AML-193 (cell line): ENCODE measurements at places on chromosomes 4 and X.

DNA sequence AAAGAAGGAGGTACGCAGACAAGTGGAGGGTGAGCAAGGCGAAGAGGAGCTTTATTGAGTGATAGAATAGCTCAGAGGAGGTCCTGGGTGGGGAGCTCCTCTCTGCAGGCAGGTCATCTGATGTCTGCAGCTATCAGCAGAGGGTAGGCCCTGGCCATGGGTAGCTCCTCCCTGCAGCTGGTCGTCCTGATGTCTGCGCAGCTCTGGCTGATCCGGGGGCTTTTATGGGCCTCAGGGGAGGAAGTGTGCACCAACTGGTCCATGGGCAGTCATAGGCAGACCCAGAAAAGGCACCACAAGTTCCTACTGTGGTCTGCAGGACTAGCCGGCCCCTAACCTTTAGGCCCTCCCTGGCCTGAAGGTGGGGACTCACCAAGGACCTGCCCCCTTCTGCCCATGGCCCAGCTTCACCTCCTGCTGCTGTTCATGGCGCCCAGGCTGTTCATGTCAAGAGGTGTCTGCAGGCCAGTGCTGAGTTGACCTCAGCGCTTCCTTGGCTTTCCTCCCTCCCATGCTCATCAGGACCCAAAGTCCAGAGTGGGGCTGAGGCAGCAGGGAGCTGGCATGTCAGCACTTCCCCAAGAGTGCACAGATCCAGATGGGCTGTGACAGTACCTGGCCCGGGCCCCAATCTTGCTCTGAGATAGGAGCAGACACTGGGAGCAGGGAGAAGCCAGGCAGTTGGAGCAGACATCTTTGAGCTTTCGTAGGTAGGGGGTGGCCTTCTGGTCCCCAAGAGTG, 46.1 kb downstream of the ARAP2 start:
- DNase-seq: no peak

GRCh38 chrX:41779030-41779564, 55.1 kb downstream of the GPR82 start:
- no peak for DNase-seq

- peak; percentile 57 for DNase-seq
Observed at GRCh38 chr4:92387459-92388069, 83.8 kb downstream of the GRID2 start.

GRCh38 chrX:32520789-32521188, 690.6 kb downstream of the DMD start:
- DNase-seq: no peak

DNA sequence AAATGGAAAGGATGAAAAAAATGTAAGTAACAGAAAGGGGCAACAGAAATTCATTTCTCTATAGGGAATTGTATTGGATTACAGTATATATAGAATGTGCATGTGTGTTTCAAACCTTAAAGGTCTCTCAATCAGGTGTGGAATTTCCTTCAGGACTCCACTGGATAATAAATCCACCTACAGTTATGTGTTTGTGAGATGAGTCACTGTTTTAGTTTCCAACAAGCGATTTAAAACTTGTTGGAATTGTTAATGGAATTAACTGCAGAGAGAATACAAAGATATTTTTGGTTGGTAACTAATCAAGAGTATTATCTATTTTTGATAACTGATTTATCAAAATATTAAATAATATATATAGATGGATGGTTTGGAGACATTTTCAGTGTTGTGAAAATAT, 32.8 kb downstream of the CEP44 start:
- no peak for DNase-seq

DNA sequence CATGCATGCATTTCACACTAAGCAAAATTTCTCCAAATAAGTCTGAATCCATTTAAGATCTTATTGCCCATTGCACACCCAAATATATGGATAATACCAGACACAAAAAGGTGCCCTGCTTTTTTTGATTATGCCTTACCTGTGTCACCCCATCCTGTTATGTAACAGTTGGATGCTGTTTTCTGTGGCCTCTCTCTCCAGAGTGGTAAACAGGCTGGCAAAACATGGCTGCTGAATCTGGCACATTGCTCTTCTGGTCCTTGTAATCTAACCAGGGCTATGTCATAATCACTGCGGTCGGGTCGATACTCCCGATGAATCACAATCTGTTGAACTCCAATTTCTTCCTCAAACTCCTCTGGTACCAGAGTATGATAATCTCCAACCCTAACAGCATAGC, 70.1 kb downstream of the PRSS12 start:
- no peak for DNase-seq

GRCh38 chr4:173490256-173490655, 39.8 kb downstream of the HAND2 start:
- DNase-seq: peak; percentile 90

DNA sequence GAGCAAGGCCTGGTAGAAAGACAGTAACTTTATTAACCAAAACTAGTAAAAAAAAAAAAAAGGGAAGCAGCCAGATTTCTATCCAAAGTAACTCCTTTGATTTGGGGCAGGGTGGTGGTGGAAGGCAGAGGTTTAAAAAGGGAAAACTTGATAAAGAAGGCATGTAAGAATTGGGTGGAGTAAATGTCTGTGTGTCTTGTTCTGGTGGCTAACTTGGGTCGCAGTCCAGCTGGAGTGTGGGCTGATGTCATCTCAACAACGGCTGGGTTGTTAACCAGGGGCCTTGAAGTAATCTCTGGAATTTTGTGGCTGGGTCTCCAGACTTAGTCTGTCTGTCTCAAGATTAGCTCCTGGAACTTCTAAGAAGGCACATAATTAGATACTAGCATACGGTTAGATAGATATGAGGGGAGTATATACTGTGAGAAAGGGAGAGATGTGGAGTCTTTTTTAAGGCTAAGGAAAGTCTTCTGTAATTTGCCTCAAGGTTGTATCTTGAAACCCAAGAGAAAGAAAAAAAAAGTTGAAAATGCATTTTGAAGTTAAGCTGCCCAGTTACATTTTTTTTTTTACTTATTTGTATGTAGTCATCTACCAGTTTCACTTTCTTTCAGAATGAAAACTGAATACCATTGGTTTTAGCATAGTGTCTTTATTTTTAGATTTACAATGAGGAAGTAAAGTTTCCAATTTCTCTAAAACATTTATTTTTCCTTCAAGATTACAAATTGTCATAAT, 48.3 kb downstream of the MTHFD2L start:
- DNase-seq: no peak

GRCh38 chrX:791479-792034, 161.0 kb downstream of the SHOX start:
- DNase-seq: no peak

GRCh38 chr4:99847362-99847976, 30.8 kb downstream of the DAPP1 start:
- DNase-seq: no peak

- no peak for DNase-seq
Observed at GRCh38 chrX:139751053-139751452, 43.1 kb upstream of the MCF2 start.

DNA sequence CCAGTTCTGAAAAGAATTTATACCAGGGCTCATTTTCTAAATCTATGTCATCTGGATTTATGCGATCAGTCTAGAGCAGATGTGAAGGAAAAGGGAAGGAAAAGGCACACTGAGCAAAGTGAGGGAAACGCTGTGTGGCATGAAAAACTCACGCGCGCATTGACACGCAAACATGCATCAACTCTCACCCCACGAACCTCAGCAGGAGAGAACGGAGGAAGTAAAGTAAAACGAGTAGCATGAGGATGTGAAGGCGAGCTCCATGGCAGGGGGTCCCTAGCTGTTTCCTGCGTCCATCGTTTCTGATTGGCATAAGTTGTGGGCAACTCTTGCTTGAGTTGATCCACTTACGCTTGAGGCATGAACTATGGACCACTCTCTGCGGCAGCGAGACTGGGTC, 102.8 kb upstream of the PDLIM3 start:
- DNase-seq: no peak

DNA sequence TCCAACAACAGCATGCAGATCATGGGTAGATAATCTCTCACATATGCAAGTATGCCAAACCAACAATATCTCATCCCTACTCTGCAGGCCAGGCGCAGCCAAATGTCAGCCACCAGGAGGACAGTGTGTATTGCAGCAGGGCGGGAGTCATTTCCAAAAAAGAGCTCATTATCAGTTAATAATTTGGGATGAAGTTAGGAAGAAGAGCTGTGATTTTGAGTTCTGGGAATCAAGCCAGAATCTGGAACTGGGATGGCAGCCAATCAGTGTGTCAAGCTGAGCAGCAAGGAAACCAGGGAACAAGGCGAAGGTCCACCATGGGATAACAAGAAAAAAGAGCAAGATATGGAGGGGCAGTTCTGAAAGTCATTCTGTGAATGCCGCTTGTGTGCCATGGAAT, 88.2 kb upstream of the CAMK2D start:
- DNase-seq: no peak

DNA sequence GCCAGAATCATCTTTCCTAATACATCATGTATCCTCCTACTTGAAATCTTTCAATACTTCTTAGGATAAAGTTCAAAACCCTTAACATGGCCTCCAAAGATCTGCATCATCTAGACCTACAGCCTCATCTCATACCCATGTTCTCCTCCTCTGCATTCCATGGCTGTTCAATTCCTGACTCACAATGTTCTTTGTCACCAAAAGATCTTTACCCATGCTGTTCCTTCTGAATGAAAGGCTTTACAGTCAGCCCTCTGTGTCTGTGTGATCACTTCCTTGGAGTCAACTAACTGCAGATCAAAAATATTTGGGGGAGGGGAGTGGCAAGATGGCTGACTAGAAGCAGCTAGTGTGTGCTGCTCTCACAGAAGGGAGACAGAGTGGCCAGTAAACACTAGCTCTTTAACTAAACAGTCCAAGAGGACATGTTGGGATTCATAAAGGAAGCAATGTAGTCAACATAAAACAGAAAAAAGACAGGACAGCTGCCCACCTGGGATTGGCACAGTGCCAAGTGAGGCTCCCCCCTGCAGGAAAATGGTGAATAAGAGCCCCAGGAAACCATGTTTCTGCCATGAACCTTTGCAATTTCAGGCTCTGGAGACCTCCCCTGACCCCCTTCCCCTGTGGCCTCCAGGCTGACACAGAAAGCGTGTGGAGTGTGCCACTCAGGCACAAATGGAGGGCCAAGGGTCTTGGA, 31.9 kb downstream of the CBR4 start:
- DNase-seq: no peak

DNA sequence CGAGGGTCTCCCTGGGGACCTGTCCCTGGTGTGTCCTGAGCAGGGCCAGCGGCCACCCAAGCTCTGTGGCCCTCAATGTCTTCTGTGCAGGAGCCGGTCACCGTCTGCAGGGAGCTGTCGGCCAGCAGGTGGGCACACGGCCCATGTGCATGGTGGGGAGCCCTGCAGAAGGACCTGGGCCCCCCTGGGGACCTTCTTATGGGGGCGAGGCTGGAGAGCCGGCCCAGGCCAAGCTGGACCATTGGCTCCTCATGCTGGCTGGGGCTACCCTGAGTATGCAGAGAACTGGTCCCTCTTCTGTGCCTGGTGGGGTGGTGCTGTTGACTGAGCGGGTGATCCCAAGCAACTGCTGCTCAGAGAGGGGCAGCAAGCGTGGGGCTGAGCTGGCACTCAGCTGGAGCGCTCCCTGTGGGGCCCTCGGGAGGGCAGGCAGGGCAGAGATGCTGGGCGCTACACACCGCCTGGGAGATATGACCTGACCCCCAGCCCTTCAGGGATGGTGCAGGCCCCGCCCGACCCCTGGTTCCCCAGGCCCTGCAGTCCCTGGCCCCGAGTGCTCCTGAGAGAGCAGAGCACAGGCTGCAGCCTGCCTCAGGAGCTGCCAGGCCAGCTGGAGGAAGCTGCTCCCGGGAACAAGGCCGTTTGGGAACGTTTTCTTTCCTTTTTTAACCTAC, 14.8 kb downstream of the NAT8L start:
- no peak for DNase-seq

DNA sequence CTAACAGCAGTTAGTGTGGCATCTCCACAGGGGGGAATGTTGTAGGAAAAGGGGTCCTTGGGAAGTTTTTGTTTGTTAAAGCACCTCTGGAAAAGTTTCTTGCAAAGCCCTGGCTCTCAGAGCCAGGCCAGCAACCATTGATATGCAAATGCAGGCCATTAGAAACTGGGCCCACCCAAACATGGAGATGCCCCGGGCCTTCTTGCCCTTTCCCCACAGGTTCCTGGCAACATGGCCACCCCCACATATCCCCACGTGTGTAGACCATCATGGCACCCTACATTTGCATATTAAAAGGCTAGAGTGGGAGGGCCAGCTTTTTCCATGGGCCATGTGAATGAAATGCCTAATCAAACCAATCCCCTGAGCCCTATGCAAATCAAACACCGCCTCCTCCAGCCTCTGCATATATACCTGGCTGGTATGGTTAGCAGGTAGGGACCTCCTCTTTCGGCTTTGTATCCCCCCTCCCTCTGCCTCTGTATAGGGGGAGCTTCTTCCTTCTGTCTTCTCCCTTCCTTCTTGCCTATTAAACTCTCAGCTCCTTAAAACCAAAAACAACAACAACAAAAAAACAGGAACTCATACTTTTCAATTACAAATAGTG, 44.0 kb upstream of the ZCCHC13 start:
- DNase-seq: no peak

GRCh38 chr4:115187136-115187535, 73.7 kb upstream of the NDST4 start:
- no peak for DNase-seq

DNA sequence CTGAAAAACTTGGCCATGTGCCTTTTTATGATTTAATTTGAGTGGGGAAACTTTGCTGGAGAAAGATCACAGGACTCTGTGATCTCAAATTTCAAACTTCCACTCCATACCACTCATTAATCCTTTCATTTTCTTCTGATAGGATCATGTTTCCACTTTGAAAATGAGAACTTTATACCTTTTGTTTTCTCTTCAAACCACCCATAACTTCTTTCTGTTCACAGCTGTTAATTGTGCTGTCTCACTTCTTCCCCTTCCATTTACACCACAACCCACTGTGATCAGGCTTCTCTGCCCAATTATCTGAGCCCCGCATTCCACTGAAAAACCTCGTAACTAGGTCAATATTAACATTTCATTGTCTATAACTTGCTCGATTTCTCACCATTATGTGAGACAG, 47.0 kb upstream of the ARSJ start:
- no peak for DNase-seq

- DNase-seq: no peak
Observed at GRCh38 chr4:83257811-83258210, 26.8 kb downstream of the COQ2 start.
